ENCODE measurements at places on chromosomes 11 and 22. TPM values are rescaled to one million over a fixed set of nuclear protein-coding genes. Genes with fewer than 3 reads are reported as not detected.

GRCh38 chr11:130912552-130912951 lies 3.7 kb downstream of the SNX19 start:
- no peak for DNase-seq

DNA sequence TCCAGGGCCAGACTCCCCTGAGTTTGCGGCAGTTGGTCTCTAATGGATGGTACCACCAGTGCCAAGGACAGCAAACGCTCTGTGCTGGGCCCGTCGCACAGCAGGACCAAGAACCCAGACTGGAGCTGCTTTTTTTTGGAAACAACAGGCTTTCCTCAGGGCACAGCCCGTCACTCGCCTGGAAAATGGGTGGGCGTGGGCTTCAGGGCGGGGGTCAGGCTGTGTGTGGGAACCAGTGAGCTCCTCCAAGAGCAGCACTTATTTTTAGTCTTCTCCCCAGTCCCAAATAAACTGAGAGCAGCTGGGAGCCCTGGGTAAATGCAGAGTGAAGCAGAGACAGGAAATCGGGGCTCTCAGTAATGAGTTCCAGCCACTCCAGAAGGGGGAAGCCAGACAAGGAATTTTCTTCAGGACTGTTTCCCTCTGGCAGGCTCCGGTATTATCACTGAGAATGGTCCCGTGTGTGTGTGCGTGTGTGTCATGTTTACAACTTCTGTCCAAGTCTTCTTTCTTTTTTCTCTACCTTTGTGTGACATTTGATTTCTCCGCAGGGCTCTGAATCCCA lies 63.0 kb downstream of the PPFIBP2 start:
- no peak for DNase-seq

PAFAH1B2 gene
- 108 TPM for total RNA-seq

GRCh38 chr11:13949876-13950275 lies 12.6 kb upstream of the SPON1 start:
- DNase-seq = no peak

- DNase-seq = no peak
Observed at GRCh38 chr11:120521176-120521575, 9.6 kb downstream of the GRIK4 start.

PPFIBP2 gene
- total RNA-seq = 3.5 TPM

DNA sequence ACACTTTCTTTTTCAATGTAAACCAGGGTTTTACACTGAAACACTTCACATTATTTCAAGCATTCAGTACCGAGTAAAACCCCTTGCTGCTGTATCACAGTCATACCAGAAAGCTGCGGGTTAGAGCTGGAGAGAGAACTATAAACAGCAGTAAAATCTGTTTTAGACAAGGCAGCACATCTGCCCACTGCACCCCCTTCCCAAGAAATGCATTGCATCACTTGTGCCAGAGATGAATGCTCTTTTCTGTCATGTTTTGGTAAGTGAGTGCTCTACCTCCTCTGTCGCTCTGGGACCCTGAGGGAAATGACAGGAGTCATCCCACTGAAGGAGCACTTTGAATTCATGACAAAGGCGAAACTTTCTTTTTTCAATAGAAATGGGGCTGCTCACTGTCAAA lies 107.2 kb downstream of the MAML2 start:
- peak; percentile 38 for DNase-seq

KIRREL3 gene
- not detected for total RNA-seq

PIH1D2 gene
- 2.1 TPM for total RNA-seq

- no peak for DNase-seq
Observed at GRCh38 chr11:121723246-121723741, 270.5 kb upstream of the SORL1-AS1 start.

DNA sequence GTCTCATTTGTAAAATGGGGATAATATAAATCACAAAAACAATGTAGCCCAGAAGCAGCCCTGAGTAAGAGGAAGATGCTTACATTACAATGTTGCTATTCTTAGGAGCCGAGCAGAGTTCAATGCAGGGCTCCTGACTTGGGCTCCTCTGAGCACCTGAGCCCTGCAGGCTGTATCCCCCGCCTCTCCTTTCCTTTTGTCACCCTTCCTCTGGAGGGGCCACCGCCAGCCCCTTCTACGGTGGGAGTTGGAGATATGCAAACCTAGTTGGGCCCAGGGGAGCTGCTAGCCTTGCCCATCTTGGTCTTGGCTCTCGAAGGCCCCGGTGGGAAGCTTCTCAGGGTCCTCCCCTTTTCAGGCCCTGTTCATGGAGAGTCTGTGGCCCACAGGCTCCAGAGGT lies 8.4 kb upstream of the CSNK1E start:
- no peak for DNase-seq

OR4D5 gene
- total RNA-seq = not detected

DNA sequence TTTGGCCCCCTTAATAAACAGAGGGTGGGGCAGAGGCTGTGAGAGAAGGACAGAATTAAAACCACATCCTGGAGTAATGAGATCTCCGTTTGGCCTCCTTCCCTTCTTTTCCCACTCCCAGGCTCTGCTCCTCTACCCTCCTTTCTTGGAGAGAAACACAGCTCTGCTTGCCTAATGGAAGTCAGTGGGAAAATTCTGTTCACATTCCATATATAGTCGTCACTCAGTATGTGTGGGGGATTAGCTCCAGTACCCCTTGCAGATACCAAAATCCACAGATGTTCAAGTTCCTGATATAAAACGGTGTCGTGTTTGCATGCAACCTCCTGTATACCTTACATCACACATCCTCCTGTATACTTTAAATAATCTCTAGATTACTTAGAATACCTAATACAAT lies 37.6 kb upstream of the THY1 start:
- DNase-seq = peak; percentile 76

DNA sequence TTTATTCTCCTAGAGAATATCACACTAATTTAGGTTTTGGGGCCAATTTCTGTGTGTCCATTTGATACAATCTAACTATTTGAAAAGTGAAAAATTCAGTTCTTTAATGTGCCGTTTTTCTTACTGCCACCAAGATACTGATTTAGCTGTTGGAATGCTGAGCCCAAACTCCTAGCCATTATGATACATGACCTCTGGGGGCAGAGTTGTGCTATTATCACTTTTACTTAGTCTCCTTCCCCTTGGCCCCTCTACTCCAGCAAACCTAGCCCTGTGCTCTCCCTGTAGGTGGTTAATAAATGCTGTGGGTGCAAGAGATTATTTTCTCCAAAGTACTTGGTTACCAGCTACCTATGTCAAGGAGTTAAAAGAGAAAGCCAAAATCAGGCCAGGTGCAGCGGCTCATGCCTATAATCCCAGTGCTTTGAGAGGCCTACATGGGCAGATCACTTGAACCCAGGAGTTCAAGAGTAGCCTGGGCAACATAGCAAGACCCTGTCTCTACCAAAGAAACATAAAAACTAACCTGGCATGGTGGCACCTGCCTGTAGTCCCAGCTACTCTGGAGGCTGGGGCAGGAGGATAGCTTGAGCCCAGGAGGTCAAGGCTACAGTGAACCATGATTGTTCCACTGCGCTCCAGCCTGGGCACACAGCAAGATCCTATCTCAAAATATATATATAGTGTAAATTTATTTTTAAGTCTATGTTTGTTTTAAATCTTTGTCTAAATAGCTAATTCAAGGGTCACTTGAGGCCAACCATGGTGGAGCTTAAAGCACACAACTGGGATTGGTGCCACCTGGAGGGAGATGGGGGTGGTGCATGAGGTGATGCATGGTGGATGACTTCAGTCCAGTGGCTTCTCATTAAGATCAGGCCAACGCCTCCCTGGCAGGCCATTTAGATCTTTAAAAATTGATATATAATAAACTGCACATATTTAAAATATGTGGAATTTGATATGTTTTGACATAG lies 193.2 kb upstream of the PLET1 start:
- peak; percentile 52 for DNase-seq

PCF11 gene
- 20.7 TPM for total RNA-seq

GRCh38 chr11:58781345-58781744 lies 49.6 kb upstream of the GLYAT start:
- no peak for DNase-seq

- no peak for DNase-seq
Observed at GRCh38 chr11:76269661-76270261, 63.5 kb upstream of the WNT11 start.

APOA4 gene
- not detected for total RNA-seq

Data from H4 (cell line).